Mammary epithelial cell (primary cell): ENCODE measurements at places on chromosomes 6 and 20.

DNA sequence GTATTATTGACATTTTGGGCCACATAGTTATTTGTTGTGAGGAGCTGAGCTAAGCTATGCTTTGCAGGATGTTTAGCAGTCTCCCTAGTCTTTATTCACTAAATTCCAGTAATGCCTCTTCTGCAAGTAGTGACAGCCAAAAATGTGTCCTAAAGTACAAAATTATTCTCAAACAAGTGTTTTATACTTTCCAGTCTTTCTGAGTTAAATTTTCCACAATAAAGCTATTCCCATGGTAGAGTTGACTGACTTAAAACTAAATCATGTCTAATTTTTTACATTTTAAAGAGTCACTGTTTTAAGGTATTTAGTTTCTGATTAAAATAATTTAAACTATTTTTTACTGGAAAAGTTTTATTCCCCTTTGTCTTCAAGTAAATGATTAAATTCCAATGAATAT lies 717.8 kb upstream of the HS3ST5 start:
- DNase-seq: no peak

DNA sequence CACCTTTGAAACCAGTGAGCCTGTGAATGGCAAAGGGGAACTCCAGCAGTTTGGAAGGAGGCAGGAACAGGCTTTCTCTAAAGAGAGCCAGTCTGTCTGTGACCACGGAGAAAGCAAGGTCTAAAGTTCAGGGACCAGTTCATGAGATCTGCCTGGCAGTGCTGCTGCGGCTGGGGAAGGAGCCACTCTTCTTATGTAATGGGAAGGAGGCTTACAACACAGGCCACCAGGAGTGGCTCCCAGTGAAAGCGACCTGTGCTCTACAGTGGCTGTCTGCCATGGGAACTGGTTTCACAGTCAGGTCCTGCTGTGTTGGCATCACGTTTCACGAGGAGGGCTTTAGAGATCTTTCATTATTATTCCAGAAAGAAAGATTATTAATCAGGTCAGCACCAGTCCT lies 291.9 kb upstream of the PRDM1 start:
- DNase-seq: no peak

DNA sequence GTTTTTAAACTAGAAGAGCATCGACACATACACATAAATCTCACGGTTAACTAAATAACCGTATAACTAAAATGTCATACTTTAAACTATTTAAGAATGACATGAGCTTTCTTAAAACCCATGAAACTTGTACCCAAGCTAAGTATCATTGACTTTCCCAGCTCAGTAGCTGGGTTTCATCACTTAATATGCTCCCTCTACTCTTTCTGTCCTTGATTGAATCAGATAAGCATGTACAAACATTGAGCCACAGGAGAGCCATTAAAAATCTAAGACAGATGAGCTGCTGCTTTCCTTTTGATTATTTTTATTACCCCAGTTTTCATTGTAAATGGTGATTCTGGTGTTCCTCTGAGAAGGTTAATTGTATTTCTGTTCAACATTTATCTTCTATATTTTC lies 115.8 kb downstream of the FOXO3 start:
- DNase-seq: no peak

- DNase-seq: no peak
These were observed 348.8 kb downstream of the UTRN start for GRCh38 chr6:144633886-144634285.
